ENCODE measurements at places on chromosomes 13 and 19.

- DNase-seq = no peak
Measured at GRCh38 chr13:45615501-45616101, at the start of gene ERICH6B. Gene ERICH6B (minus strand): TSS chr13:45615739. CDS start chr13:45597005, 18,734 bp downstream.

DNA sequence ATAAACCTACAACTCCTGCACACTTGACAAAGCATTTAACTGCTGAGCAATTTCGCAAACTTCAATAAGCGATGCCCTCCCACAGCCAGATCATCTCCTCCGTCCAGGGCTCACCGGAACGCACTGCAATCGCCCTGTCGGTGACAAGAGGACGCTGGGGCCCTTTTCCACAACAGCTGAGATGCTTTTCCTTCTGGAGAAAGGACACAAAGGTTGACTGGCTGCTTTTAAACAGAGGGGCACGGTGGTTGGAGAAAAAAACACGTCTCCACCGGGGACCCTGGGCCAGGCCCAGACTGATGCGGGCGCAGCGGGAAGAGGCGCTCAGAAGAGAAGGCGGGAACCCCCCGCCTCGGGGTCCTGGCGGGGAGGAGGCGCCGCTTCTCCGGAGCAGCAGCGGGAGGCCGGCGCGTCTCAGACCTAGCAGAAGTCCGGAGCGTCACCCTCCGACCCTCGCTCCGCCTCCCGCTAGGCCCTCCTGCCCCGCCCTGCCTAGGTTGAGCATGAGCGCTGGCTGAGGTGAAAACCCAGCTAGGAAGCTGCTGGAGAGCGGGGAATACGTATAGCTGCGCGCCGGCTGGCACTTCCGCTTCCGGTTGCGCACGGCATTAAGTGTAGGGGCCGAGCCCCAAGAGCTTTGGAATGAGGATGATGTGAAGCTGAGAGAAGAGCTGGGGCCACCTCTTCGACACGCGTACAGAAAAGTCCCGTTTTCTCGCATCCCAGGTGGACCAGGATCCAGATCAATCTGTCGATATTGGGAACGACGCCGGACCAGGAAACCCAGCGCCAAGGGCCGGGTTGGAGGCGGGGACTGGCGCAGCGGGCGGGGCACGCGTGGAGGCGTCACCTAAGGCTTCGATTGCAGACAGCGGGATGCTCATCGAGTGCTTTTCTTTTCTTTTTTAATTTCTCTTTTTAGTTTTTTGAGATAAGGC lies at the start of gene ZNF846:
Gene ZNF846 (minus strand): TSS at position 564 of the 938 bp plus-strand sequence. CDS start 3,788 bp downstream, outside the sequence.
- DNase-seq = peak; percentile 86

- DNase-seq = peak; percentile 90
Measured at GRCh38 chr19:45817010-45817724, 2.1 kb upstream of the RSPH6A start.

- DNase-seq = no peak
Measured at GRCh38 chr13:78100486-78100885, 181.9 kb upstream of the EDNRB start.

Measured in activated T-helper 1 cell treated with anti-CD3 and anti-CD28 coated beads, Interleukin-2, amount 50 U/mL, for 16 hours (primary cell).